ENCODE measurements at places on chromosomes 1 and 21.

- no peak for DNase-seq
Measured at GRCh38 chr21:37800456-37801061, 115.7 kb downstream of the KCNJ6 start.

DNA sequence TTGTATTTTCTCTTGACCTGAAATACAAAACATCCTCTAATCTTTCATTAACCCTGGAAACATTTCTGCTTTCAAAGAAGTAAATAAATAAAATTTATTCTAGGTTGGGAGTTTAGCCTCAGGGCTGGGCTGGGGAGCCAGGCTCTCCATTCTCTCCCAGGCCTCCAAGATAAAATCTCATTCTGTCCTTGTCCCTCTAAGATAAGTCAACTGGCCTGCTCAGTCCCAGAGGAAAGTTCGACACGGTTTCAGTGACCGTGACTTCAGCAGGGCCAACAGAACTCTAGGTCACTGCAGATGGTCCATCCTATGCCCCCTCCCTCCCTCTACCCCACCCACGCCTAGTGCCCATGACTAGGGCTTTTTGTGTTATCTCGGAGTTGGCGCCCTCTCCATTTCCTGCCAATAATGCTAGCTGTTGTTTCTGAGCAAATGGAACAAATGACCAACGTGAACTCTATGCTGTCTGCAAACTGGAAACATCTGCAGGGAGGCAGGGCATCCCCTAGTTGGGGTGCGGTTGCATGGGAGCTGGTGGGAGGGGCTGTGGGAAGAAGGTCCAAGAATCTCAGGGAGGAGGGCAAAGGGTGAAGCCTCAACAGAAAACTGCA lies 10.1 kb upstream of the ADORA3 start:
- DNase-seq, result no peak

DNA sequence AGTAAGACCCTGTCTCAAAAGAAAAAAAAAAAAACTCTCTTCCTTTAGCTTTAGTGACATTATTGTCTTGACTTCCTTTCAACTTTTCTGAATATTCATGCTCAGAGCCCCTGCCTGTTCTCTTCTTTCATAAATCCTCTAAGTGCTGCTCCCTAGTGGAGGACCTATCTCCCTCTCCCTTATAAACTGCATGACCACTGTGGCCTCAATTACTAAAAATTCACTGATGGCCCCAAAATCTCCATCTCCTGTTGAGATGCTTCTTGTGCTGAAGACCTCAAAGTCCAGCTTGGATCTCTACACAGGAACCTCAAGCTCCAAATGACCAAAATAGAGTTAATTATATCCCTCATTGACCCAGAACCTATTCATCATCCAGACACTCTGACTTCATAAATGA lies 7.8 kb downstream of the ITLN1 start:
- DNase-seq, result no peak

DNA sequence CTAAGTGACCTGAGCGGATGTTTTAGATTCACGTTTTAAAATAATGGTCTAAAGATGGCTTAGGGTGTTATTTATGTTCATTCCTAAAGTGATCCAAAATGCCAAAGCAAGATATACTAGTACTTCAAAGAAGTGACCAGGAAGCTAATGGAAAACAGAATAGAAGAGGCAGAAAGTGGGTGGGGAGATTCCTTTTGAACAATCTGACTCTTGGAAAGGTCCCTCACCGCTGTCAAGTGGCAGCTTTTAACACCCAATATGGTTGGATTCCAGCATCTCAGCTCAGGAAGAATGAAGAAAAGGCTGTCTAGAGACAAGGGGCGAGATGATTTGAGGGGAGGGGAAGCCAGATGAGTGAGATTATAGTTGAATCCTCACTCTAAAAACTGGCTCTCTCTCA lies 90.3 kb downstream of the SCMH1 start:
- no peak for DNase-seq

DNA sequence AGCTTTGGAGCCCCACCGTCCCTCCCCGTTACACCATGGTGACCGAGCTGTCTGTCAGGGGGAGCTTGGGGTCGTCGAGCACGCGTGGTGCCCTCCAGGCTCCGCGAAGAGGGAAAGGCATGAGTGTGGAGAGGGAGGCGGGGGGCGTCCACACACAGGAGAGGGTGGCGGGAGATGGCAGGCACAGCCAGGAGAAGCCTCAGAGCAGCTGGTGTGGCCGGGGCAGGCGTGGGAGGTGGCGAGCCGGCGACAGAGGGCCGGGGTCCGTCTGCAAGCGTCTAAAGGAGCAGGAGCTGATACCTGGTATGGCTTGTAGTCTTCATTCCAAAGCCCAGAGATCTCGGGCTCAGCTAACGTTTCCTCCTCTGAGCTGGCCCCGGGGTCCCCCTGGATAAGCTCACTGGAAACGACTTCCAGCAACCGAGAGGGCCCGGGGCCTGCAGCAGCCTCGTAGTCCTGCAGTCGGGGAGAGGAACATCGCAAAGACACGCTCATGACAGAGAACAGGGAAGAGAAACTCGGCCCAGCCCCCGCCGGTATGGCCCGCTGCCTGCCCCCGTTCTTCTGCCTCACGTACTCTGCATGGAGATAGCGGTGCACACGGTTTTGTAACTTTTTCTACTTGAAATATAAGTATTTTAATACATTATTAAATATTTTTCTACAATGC lies 37.4 kb downstream of the CFAP74 start:
- no peak for DNase-seq

DNA sequence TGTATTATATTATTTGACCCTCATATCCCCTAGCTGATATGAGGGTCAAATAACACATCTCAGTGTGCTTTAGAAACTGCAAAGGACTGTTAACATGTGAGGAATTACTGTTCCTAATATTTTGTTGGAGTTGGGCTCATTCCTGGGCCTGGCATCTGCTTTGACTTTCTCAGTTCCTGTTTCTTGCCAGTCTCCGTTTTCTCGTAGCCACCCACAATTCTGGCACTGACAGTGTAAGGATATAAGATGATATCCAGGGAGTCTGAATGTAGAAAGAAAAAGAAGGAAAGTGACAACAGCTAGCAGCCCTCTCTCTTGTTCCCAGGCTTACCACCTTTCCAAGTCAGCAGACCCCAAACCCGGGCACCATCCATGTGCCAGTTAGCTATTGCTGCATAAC lies 54.4 kb upstream of the SCMH1 start:
- no peak for DNase-seq

GRCh38 chr1:184449916-184450315 lies 63.1 kb downstream of the C1orf21 start:
- DNase-seq, result no peak

GRCh38 chr1:30134466-30135217 lies 588.7 kb downstream of the MATN1 start:
- DNase-seq, result no peak

- no peak for DNase-seq
Measured at GRCh38 chr1:26618561-26618960, 77.3 kb upstream of the ARID1A start.

DNA sequence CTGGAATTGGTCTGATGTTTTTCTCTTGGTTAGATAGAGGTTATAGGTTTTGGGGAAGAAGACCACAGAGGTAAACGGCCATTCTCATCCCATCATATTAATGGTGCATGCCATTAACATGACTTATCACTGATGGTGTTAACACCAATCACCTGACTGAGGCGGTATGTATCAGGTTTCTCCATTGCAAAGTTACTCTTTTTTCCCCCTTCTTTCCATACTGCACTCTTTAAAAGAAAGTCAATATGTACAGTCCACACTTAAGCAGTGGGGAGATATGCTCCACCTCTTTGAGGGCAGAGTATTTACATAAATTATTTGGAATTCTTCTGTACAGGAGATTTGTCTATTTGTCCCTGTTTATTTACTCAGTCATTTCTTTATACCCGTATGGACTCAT lies 35.7 kb upstream of the OSBPL9 start:
- DNase-seq, result no peak

DNA sequence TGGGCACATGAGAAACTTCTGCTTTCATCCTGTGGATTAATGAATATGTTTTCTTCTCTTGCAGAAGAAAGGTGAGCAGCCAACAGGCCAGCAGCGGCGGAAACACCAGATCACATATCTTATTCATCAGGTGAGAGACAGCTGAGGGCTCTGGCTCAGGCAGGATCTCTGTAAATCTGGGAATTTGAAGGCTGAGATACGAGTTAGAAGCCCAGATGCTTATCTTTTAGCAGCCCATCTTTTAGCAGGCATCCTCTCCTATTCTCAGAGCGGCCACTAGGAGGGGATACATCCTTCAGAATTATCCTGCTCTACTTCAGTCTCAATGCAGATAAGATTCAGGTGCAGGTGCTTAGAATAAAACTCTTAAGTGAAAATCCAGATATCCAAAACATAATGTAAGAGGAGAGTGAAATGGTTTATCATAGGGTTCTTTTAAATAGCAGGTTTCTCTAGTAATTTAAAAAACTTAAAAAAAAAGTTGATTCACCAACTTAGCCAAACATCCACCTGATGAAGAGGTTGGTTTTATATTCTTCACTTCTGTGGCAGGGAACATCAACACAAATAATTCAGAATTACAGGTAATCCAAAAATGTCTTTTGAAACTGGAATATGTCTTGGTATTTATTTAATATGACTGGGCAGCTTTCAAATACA lies 19.3 kb downstream of the SH2D2A start:
- no peak for DNase-seq

DNA sequence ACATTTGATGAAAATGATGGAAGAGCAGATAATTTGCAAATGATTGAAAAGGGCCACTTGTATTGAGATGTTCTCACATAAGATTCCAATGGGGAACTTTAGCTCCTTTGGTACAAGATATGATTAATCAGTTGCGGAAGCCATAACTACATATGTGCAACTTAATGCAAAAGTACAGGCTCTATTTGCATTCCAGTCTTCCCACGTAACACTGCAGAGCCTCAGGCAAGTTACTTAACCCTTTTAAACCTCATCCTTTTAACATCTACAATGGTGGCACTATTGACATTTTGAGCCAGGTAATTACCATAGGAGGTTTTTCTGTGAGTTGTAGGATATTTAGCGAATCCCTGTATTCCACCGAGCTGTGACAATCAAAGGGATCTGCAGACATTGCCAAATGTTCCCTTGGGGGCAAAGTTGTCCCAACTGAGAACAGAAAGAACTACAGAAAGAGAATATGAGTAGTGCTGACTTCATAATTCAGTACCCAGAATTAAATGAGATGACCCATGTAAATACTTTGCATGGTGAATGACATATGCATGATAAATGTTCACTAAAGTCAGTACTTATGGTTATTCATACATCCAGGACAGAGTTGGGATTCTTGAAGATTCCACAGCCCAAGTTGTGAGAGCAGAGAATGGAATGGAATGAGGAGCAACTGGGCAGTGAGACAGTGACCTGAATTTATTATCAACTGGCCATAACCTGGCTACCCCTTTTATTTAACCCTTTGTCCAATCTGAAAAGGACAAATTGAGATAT lies 62.6 kb downstream of the SPAG17 start:
- DNase-seq, result no peak

DNA sequence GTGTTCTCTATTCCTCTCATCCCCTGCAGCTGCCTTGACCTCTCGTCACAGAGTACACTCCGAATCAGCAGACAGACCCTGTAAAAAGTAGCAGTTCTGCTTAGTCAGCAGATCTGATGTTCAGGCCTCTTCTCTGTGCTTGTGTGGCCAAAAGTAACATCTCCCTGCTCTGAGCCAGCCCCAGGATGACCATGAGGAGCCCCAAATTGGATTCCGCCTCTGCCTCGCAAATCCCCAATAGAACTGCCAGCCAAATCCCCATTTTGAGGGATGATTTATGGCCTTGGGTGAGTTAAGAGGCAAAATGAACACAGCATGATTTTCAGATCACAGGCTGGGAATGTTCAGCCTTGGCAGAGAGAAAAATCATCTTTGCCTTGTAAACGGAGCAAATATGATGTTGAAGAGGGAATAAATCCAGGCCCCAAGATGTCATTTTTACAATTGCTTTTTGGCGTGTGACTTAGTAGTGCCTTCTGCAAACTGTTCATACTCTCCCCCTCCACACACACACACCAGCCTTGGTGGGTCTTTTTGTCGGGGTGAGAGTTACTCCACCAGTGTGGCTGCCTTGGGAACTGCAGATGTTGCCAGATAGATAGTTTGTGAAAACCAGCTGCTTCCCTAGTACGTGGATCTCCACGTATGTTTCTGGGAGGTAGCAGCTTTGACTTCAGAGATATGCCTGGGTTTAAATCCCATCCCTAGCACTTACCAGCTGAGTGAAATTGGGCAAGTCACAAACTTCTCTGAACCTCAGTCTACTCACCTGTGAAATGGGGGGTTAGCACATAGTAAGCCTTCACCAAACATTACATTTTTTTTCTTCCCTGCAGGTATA lies 77.8 kb downstream of the MAN1C1 start:
- peak; percentile 93 for DNase-seq

DNA sequence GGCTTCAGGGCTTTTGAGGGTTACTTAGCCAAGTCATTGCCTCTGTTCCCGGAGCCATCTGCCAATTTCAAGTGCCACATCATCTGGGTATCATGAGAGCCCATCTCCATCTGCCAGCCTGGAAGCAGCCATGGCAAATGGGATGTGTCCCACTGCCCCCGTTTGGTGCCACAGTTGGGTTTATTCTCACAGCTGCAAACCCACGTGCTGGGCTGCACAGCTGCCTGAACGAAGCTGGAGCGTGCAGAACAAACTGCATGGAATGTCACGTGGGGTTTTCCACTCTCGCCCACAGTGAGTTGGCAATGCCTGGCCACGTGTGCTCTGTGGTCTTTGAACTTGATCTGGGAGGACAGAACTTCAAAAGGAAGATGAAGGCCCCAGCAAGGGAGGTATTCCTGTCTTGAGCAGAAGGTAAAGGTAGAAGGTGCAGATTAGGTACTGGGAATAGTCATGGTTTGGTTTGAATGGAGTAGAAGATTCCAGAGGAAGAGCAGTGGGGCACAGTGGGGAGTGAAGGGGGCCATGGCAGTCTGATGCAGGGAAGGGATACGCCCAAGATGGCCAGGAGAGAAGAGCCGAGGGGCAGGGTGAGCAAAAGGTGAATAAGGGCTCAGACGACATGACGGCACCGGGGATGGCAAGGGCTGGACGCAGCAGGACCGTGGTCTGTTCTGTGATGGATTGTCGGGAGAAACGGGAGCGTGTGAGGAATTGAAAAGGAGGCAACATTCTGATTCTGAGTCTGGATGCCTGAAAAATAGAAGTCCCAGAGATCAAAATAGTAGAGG lies 222.0 kb downstream of the KAZN start:
- DNase-seq, result no peak

GRCh38 chr1:43706598-43707189 lies 642 bp upstream of the ST3GAL3 start:
- no peak for DNase-seq

- DNase-seq, result no peak
Measured at GRCh38 chr21:44701023-44701400, 4.0 kb downstream of the KRTAP10-12 start.

- peak; percentile 54 for DNase-seq
Measured at GRCh38 chr1:91700771-91701471, 185.0 kb downstream of the TGFBR3 start.
